Left kidney (tissue), 8 donors: ENCODE measurements at places on chromosomes 6 and 20. TPM values are rescaled to one million over a fixed set of nuclear protein-coding genes. Genes with fewer than 3 reads are reported as not detected.
A peak's percentile ranks its signal among the peaks of the same experiment; 100 is the strongest.

DNA sequence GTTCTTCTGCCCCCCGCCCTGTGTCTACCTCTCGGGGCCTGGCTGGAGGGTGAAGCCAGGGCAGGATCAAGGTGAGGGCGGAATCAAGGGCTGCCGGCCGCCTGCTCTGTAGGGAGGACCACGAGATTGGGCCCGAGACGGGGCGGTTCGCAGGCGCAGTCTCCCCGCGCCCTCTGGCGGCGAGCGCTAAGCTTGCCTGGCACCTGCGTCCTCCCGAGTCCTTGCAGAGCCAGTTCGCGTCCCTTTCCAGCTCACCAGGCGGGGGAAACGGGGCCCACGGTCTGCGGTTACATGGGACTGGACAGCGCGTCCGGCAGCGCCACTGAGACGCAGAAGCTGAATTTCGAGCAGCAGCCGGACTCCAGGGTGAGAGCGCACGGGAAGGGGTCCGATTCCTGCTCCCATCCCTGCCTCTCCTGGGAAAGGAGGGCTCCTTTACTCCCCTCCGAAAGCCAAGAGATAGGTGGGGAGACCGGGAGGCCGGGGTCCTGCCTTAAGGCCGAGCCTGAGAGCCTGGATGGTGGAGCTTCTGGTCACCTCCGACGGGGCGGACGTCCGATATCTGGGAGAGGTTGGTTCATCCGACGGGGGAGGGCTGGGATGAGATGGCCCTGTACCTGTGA lies 3.6 kb upstream of the MATN4 start:
- no peak for DNase-seq

- peak; percentile 59 for DNase-seq
Measured at GRCh38 chr20:5127204-5127858, 523 bp downstream of the CDS2 start.

Gene PRPH2
- 3.1 TPM for polyA plus RNA-seq

Gene LST1
- polyA plus RNA-seq: 2.6 TPM

DNA sequence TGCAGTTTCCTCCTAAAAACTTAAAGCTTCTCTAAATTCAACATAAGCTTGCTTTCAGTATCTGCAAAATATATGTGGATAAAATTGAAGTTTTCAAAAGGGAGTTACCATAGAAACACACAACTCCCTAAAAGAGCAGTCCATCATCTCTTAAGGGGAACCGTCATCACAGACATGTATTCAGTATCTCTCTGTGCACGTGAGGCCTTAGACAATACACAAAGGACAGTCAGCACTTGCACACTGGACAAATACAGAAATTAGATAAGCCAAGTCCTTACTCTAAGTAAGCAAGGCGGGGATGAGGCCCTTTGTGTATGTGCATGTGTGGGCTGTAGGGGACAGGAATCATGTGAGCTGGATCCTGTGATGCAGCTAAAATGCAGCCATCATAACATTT lies 136.6 kb downstream of the BACH2 start:
- no peak for DNase-seq

DNA sequence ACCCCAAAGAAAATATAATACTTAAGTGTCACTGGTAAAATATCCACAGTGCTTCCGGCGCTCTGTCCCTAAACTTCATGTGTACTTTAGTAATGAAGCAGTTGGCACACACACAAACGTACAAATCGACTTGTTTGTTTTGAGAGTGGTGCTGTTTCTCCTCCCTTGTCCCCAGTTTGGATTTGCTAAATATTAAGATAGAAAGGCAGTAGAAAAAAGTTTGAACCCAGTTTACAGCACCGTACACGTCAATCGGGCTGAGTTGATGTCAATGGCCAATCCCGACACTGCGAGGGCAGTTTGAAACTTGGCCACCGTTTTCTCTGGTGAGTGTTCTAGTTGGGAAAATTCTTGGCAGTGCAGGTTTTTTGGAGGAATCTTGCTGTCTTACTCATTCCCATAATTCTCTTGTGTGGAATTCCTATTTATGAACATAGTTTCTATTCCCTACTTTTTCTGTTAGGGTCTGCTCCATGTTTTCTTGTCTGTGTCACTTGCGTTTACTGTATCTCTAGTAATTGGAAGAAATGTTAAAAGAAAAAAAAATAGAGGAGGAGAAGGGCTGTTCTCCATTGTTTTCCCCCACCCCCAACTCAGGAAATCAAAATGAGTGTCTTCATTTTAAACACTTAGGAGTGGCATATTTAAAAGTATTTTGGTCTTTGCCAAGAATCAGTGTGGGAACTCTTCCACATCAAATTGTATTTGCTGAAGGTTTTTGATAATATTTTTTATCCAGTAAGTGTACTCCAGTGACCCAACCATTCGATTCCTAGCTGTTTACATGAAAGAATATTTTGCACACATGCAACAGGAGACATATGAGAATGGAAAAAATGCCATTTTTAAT lies 72.3 kb downstream of the OR2B2 start:
- no peak for DNase-seq

DNA sequence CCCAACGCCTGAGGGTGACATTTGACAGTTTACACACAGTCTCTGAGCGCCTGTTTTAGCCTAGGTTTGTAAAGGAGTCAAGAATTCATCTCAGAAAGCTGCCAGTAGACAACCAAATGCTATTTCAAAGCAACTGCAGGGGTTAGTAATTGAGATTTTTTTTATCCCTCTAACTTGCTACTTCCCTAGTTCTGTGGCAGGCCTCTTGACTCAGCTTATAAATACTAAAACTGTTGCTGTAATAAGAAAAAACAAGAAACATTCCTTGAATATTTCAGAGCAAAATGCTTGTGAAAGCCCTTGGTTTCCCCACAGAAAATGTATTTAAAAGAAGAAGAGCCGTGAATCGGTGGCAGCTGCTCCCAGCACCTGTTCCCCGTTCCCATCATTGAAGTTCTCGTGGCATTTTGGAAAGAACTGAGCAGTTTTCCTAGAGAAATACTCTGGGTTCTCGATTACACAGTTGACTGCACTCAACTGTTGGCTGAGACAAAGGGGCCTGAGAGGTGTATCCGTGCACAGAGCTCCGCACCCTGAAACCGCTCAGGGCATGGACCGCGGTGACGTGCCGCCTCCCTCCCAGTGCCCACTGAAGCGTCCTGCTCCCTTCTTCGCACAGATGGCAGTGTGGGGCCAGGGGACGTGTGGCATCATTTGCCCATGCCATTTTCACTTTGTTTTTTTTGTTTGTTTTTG lies 20.9 kb downstream of the DLL1 start:
- no peak for DNase-seq

DNA sequence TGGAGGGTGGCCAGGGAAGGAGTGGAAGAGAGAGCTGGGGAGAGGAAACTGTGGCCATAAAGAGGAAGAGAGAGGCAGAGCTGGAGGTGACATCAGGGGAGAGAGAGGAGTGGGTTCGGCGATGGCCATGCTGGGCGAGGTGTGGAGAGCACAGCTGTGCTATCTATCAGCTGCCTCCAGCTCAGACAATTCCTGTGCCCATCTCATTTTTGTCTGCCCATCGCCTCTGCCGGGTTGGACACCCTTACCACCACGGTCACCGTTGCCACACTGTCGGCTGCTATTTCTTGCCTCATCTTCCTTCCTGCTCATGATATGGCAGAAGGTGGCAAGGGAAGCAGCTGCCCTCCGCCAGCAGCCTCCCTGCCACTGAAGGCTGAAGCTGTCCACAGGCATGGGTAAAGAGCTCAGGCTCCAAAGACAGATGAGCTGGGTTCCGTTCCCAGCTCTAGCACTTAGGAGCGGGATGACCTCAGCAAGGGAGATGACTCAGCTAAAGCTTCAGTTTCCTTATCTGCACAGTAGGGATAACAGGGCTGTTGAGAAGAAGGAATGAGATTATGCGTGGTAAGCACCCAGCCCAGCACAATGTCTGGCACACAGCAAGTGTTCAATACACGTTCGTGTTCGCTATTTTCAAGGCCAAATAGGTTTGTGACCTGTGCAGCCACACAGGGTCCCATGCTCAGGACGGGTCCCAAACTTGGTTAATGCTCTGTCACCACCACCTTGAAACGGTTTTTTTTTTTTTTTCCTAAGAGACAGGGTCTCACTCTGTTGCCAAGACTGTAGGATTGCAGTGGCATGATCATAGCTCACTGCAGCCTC lies 21.9 kb upstream of the TAF8 start:
- DNase-seq: no peak

Gene BEND6
- 5.8 TPM for polyA plus RNA-seq

Gene BFSP1
- polyA plus RNA-seq: 3.6 TPM

Gene RTN4IP1
- polyA plus RNA-seq: 12.1 TPM

DNA sequence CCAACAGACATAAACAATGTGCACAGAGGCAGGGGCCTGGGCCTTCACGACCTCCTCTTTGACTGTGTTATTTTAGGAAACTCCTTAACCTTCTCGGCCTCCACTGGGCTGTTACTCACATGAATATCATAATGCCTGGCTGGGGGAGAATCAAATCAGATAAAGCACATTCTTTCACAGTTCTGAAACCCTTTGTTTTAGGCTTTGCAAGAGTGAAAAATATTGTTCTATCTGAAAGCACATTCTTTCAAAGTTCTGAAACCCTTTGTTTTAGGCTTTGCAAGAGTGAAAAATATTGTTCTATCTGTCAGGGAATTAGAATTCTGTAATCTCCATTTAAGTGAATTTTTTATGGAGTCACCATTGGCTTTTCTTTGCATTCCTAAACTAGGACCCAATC lies 50.7 kb upstream of the SYNDIG1 start:
- no peak for DNase-seq

DNA sequence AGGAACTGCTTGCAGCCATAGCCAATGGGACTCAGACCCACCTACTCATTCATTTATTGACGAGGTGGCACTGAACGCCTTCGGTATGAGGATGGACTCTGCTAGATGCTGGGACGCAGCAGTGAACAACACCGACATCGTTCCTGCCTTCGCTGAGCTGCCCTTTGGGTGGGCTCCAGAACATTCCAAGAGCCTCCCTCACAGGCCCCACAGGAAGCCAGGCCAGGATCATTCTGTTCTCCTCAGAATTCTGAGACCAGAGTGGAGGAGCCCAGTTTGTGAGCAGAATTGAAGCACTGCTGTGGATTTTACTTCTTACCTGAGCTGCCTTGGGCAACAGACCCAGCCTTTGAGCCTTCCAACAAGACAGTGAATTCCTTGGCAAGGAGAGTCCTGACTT lies 82.1 kb downstream of the KCNB1 start:
- DNase-seq: no peak

GRCh38 chr6:31041372-31041974 lies 31.2 kb downstream of the MUC22 start:
- no peak for DNase-seq

DNA sequence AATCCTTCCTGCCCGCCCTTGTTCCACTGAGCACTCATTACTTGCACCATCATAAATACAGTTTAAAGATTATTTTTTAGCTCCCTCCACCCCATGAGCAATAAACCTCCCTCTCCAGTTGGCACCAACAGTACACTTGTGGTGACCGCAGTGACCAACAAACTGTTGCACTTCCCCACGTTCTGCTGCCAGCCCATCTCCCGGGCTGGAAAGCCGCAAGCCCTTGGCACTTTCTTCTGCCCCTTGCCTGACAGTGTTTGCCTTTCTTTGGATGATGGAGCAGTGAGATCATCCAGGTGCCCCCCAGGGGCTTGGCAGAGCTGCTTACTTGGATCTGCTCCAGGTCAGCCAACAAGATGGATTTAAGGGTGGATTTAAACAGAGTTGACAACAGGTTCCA lies 21.6 kb downstream of the KCNB1 start:
- DNase-seq: no peak

- DNase-seq: no peak
Measured at GRCh38 chr6:129603741-129604140, 106.2 kb downstream of the ARHGAP18 start.

GRCh38 chr6:137488150-137489045 lies 5.8 kb downstream of the OLIG3 start:
- no peak for DNase-seq

DNA sequence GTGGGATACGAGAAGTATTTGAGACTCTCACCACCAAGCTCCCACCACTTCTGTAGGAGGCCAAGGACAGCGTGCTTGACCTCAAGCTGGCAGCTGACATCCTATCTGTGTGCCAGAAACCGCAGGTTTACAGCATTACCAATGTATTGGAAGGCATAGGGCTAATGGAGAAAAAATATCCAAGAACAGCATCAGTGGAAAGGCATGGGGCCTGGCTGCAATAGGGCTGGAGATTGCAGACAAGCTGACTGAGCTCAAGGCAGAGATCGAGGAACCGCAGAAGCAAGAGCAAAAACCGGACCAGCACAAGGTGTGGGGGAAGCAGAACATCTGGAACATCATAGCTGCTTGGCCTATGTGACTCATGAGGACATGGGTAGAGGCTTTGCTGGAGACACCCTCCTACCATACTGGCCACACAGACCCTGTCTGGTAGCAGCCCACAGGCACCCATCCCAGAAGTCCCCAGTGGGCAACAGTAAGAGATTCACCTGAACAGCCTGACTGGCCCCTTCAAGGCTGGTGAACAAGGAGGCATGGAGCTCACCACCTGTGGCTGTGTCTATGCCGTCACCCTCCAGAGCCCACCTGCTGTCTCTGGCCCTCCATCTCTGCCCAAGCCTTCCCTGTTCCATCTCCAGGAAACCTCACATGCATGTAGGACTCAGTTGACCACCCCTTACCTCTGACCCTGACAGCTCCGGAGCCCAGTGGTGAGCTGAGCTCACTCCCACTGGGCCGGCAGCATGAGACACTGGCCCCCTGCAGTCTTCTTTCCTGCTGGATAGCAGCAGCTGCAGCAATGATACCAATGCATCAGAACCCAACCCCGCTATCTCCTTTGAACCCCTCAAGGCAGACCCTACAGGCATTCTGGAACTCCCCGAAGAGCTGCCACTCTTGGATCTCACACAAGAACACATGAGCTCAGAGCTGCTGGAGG lies 171.1 kb downstream of the KIF6 start:
- DNase-seq: no peak

Gene ALDH5A1
- 31.9 TPM for polyA plus RNA-seq

Gene RGS17
- 3.6 TPM for polyA plus RNA-seq

Gene HLA-DPA1
- 20.2 TPM for polyA plus RNA-seq
